ENCODE measurements at places on chromosomes 6 and 20.

DNA sequence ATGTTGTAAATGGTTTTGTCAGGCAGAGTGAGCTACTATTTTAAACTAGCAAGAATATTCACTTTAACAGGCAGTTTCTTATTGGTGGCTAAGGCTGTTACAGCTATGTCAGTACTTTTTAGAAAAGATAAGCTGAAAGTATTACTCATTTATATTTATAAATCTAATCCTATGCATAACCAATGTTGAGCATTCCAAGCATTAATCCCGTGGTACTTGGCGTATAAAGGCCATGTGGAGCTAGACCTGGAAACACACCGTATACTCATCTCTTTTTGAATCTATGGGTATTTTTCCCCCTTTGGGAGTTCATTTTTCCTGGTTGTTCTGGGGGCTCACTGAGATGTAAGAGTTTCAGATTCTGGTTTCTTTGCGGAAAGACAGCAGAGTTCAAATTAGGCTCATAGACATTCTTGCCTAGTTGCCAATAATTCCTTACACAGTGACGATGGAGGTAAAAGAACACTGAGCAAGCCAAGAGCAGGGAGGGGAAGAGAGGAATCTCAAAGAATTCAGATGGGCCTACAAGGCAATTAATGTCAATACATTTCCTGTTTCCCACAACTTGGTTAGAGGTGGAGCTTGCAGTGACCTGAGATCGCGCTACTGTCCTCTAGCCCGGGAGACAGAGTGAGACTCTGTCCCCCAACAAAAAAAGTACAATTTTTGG lies 211.5 kb downstream of the SOX4 start:
- DNase-seq: no peak

DNA sequence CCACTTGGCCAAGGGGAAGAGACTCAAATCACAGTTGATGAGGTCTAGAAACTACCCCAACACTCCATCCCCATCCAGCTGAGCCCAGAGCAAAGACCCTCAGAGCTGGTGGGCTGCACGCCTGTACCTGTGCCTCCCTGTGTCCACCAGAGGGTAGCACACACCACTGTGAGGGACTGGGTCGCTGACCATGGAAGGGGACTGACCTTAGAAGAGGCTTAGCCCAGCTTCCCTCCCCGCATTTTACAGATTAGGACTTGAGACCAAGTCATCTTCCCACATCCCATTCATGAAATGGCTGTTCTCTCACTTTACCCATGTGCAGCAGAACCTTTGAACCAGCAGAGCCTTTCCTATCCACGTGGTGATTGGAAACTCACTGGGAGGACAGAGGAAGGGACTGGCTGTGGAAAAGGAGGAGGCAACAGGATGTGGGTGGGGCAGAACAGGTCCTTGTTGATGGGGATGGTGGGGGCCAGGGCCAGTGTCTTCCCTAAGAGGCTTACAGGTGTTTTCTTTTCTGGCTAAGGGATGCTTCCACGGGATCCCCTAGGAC lies 44.3 kb downstream of the CPXM1 start:
- DNase-seq: no peak

- no peak for DNase-seq
Measured at GRCh38 chr6:19590501-19591131, 246.6 kb upstream of the ID4 start.

DNA sequence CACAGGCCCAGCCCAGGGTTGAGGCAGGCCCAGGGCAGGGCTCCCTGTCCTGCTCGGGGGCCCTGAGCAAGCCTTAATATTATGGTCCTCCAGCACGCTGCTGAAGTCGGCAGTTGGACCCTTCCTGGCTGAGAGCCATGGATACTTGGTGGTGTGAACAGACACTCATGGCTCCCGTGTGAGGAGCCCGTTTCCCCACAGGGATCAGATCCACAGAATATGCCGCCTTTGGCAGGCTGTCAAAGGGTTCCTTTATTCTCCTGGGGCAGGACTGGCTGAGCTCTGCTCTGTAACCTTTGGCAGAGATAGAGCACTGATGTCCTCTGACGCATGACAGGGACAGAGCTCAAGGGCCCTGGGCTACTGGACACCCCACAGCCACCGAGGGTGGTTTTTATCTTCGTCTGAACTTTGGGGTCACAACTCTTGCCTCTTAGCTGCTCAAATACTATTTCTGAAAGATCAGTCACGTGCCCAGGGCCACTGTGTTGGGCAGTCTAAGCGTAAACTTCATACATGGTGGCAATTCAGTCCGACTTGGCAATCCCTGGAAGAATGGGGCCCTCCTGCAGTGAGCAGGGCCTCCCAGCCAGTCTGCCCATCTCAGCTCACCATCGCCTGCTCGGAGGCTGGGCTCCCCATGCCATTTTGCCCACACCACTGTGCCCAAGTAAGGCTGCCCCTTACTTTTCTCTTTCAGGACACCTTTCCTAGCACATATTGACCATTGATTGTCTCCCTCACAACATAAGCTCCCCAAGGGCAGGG lies 49.1 kb downstream of the TTI1 start:
- no peak for DNase-seq

DNA sequence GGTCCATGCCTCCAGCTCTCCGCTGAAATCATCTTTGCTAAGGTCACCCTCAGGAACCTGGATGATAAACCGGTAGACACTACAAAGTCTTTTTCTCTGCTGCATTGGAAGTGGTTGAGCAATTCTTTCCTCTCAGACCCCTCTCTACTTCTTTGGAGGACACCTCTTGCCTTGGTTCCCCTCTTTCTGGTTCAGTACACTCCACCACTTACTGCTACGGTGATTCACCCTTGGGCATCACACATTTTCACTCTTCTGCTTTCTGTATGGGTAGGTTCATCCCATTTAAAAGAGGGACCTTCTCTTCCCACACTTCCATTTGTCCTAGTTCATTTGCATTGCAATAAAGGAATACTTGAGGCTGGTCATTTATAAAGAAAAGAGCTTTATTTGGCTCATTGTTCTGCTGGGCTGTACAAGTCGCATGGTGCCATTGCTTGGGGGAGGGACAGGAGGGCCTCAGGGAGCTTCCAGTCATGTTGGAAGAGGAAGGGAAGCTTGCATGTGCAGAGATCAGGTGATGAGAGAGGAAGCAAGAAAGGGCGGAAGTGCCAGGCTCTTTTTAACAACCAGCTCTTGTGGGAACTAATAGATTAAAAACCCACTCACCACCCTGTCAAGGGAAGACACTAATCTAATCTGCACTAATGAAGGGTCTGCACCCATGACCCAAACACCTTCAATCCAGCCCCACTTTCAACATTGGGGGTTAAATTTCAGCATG lies 149.7 kb upstream of the TMEM170B start:
- no peak for DNase-seq

DNA sequence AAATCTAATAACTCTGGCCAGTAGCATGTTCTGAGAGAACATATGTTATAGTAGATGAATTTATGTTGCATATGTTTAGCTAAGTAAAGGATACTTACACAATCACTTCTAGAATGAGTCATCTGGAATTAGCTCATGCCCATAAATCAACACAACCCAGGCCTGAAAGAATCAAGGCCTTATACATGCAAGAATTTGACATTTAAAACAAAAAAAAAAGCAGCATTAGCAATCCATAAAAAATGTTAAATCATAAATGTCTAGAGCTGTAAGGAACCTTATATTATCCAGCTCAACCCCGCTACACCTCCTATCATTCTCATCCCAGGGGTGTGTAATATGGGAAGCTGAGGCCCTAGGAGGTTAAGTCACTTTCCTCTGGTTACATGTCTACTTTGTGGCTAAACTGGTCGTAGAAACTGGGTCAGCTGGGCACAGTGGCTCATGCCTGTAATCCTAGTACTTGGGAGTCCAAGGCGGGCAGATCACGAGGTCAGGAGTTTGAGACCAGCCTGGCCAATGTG lies 105.2 kb upstream of the CARMIL1 start:
- DNase-seq: no peak

DNA sequence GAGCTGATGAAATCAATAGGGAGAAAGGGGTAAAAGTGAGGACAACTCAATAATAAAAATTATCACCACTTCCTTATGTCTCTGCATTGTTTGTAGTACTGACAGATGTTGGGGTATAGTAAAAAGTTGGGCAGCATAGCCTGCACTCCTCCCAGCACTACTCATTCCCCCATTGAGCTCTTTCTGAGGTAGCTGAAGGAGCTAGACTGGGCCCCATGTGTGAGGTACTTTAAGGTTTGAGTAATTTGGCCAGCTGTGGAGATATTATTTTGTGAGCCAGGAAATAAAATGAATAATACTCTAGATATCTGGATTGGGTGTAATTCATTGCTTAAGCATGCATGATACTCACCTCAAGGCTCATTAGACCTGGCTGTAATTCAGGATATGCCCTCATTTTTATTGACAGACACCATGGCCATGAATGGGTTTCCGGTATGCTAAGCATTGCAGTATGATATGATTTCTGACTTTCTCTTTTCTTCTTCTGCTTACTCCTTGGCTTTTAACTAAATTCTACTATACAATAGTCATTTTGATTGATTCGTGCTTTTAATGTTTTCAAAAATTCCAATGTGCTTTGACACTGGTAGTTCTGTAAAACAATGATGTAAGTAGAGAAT lies 283.9 kb upstream of the RIMS1 start:
- no peak for DNase-seq

- DNase-seq: no peak
Measured at GRCh38 chr20:35972462-35972861, 4.1 kb downstream of the CNBD2 start.

DNA sequence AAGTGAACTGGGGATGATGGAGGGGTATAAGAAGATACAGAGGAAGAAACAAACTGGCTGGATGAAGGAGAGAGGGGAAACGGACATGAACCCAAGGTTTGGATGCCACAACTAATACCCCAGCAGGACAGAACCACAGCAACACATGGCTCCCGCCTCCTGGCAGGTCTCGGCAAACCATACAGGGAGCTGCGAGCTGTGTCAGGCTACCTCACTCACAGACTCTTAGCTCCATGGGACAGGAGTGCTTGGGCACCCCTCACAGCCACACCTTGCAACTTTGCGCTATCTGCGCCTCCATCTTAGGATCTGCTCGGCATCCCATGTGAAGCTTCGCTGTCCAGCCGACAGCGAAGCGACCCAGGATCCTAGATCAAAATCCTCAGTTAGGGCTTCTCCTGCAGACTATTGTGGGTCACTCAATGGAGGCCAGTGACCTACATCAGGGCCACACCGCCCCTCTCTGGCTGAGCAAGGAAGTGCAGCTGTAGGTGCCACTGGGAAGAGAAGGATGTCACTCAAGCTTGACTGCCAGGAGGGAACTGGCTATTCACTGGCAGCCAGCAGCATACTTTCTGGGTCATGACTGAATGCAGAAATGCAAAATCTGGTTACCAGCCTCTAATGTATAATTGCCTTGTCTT lies 174.4 kb upstream of the RIN2 start:
- DNase-seq: peak; percentile 3
